ENCODE measurements at places on chromosomes 5 and 9.

DNA sequence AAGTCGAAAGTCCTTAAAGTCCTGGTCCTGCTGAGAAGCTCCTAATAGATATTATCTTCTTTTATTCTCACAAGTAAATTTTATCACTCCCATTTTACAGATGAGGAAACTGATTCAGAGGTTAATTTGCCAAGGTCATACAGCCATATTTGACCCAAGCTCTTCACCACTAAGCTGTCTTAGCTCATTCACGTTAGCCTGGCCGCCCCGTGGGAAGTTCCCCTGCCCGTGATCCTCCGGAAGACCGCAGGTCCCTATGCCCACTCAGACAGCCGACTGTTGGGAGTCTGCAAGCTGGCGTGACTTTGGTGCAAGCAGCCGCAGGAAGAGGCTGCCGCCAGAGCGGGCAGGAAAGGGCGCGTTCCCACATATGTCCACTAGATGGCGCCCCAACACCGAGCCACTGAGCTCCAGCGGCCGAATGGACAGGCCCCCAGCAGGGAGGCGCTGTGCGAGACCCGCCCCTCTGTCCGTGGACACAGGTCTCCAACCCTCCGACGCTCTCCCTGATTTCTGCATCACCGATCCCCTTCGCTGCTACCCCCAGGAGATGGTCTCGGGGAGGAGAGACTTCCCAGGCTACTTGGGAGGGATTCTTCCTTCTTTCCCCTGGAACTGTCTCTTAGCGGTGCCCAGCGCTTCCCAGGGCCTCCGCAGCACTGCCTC is 10.0 kb upstream of the ARAP3 start:
- DNase-seq: peak; percentile 38

- no peak for DNase-seq
These were observed 82.9 kb downstream of the TMEM215 start for GRCh38 chr9:32866273-32866672.

GRCh38 chr9:110338143-110338542 is 480 bp upstream of the TXNDC8 start:
- DNase-seq: no peak

DNA sequence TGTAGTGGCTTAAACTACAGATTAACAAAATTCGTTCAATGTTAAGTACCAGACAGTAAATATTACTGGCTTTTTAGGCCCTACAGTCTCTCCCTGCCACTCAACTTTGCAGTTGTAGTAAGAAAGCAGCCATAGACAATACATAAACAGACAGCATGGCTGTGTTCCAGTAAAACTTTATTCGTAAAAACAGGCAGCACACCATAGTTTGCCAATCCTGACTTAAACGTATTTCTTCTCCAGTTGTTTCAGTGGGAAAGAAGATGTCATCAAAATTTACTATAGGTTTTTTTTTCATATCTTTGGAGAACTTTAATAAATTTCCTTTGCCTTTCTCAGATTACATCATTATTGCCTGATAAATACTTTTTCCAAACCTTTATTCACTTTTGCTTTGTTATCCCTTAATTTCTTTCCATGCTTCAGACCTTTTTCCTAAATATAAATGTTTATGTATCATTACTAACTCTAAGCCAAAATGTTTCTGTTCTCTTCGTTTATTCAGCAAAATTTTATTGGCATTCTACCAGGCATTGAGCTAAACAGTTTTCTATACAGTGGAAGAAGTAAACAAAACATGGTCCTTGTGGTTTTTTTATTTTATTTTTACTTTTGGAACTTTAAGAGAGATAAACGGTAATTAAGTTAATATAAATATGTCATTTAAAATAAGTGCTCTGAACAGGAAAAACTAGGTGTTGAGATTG is 64.5 kb downstream of the SLF1 start:
- DNase-seq: no peak

DNA sequence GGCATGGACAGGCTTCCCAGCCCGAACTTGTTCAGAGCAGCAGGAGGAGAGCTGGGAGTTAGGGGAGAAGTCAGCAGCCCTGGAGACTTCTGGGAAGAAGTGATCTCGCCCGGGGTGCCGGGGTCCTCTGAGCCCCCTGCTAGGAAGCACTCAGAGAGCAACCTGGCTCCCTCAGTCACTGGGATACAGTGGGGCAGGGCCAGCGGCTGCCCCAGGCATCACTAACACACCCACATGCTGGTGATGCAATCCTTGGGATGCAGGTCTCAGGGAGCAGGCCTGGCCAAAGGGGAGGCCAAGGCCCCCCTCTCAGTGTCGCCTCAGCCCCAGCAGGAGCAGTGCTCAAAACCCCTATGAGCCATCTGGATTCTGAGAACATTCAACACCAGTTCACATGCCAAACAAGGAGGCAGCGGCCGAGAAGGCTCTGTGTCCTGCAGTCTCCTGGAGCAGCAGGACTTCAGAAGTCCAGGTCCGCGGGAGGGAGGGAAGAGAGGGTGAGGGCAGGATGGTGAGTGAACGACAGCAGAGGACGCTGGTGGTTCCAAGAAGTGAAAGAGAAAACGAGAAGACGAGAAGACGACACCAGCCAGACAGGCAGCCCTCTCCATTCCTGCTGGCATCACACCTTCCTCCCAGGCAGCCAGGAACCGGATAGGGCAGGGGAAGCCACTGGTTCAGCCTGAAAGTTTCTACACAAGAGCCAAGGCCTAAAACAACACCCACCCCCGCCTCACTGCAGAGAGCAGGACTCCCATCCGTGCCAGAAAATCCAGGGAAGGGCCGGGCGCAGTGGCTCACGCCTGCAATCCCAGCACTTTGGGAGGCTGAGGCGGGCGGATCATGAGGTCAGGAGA is 2.3 kb downstream of the PNPLA7 start:
- DNase-seq: no peak

DNA sequence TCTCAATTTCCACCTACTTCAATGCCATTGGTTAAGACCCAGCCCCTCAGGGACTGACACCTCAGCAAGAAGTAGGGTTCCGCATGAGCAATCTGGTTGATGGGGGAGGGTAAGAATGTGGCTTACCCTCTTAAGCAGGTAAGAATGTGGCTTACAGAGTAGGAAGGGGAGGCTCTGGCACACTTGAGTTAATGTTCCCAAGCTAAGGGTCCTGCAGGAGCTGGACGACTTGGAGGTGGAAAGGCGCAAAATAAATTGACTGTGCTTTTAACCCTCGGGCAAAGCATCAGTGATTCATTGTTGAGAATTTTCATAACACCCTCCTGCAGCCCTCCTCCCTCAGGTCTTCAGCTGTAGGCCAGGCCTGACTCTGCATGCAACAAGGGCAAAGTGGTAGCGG is 24.9 kb upstream of the ADRA1B start:
- no peak for DNase-seq

DNA sequence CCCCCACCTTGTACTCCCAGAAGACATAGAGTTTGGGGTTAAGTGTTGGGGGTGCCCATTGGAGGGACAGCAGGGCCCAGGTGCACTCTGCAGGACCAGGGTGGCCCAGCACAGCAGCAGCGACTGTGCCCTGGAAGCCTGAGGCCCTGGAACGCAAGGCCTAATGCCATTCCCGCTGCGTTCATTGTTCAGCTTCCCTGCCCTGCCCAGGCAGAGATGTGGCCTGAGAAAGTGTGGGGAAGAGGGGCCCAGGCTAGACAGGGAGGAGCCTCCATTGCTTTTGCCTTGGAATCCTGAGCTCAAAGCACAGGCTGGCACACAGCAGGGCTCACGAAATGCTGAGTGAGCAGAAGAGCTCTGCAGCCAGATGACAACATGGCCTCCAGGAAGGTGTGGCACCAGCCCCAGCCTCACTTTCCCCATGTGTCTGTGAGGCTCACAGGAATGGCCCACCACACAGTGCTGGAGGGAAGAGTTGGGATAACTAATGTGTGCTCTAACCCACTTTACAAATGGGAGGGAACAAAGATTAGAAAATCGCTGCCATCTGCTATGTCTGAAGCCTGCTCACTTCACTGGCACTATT is 19.4 kb downstream of the S1PR3 start:
- no peak for DNase-seq

- no peak for DNase-seq
These were observed 247.2 kb downstream of the FSTL4 start for GRCh38 chr5:133364936-133365707.

- DNase-seq: no peak
These were observed 25.9 kb upstream of the IDNK start for GRCh38 chr9:83596899-83597504.

- no peak for DNase-seq
These were observed 86.9 kb downstream of the DAP start for GRCh38 chr5:10674096-10674495.

DNA sequence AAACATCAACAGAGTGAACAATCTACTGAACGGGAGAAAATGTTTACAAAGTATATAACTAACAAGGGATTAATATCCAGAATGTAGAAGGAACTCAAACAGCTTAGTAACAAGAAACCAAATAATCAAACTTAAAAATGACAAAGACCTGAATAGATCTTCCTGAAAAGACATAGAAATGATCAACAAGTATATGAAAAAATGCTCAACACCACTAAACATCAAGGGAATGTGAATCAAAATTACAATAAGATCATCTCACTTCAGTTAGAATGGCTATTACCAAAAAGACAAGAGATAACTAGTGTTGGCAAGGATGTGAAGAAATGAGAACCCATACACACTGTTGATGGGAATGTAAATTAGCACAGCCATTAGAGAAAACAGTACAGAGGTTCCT is 218.8 kb downstream of the MCTP1 start:
- DNase-seq: no peak
